ENCODE measurements at places on chromosomes 5 and 9.
A peak's percentile ranks its signal among the peaks of the same experiment; 100 is the strongest.

GRCh38 chr5:96146675-96147074 lies 185.0 kb upstream of the ELL2 start:
- DNase-seq = no peak

- no peak for DNase-seq
These were observed 19.0 kb downstream of the ACTL7B start for GRCh38 chr9:108836781-108837180.

GRCh38 chr5:135704616-135705015 lies 125.8 kb upstream of the CXCL14 start:
- no peak for DNase-seq

DNA sequence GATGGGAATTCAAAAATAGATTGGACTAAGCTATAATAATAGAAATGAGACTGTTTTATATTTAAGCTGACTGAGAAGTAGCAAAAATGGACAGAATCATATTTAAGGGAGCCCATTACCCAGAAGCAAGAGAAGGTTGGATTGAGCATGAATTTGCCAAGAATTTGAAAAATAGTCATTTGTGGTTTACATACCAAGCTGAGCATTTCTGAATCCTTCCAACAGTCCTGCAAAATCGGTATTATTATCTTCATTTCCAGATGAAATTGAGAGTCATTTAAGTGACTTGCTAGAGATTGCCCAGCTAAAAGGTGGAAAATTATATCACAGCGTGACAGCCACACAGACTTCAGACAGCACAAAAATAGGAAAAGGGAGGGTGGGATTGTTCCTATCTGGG lies 48.4 kb downstream of the TNFSF15 start:
- no peak for DNase-seq

GRCh38 chr5:80654054-80654390 lies 430 bp upstream of the MSH3 start:
- DNase-seq = no peak

- no peak for DNase-seq
These were observed 39.5 kb downstream of the ADAMTS16 start for GRCh38 chr5:5179597-5179996.

DNA sequence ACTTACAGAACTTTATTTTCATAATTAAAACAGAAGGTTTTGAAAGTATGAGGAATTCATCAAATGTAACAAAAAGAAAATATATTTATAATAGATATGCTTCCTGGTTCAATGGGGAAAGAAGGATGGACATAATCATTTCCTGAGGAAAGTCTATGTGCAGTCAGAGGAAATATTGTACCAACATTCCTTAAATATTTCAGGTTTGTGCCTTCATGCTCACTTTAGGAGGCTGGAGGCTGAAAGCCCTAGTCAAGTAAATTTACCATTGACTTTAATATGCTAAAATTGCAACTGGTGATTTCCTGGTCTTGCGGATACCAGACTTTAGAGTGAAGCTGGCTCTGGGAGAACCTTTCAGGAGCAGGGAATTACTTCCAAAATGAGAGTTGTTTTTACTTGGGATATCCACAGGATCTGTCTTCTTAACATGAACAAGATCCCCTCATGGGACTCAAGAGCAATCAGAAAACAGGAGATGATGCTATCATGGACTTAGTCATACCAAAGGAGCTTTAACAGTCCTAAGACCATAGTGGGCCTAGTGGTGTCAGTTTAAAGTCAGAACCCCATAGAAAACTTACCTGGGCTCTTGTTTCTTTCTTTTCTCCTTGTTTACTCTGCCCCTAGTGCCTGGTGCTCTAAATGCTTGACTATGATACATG lies 762.8 kb upstream of the GRAMD2B start:
- no peak for DNase-seq

DNA sequence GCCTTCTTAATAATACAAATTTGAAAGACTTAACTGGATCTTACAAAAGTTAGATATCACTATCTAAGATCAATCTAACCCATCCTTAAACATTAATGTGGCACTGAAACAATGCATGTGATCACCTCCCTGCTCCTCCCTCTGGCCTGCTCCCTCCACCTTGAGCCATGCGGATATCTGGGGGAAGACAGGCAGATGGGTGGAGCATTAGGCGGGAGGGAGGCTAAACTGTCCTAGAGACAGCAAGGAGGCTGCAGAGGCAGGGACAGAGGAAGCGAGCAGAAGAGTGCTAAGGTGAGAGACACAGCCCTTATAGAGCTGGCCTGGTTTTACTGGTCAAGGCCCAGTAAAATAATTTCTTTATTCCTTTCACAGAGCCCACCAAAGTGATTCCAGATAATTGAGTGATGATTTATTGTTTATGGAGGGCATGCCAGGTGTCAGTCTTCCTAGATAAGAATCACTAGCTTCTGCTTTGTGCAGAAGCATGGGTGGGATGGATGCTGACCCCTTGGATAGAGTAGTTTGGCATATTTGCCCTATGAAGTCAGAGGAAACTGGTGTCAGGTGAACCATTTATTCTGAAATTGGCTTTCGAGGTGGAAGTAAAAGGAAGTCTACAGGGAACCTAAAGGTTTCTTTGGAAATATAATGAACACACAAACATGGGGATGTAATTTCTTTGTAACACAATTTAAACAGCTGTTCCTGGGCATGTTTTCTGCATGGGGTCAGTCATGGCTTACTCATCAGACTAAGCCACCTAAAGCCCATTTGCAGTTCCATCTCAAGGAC lies 188.3 kb downstream of the GNAQ start:
- no peak for DNase-seq

- no peak for DNase-seq
These were observed 59.1 kb downstream of the GOLM1 start for GRCh38 chr9:86039991-86040860.

- DNase-seq = no peak
These were observed 119.3 kb downstream of the CD180 start for GRCh38 chr5:67077296-67077695.

- no peak for DNase-seq
These were observed 11.6 kb downstream of the GABRP start for GRCh38 chr5:170795154-170795553.

DNA sequence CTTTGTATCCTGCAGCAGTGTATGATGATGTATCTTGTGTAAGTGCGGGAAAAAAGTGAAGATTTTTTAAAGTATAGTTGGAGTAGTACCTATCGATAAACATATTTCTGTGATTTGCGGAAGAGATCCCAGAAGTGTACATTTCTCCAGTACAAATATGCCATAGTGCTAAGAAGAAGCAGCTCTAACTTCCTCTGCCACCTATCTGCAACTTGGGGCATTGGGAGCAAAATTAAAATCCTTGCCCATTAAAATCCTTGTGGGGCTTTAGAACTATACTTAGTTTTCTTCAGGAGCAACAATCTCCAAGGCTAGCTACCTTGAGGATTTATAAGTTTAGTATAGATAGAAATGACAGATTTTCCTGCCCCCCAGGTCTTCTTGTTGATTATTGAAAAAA lies 123.7 kb downstream of the VCAN start:
- no peak for DNase-seq

DNA sequence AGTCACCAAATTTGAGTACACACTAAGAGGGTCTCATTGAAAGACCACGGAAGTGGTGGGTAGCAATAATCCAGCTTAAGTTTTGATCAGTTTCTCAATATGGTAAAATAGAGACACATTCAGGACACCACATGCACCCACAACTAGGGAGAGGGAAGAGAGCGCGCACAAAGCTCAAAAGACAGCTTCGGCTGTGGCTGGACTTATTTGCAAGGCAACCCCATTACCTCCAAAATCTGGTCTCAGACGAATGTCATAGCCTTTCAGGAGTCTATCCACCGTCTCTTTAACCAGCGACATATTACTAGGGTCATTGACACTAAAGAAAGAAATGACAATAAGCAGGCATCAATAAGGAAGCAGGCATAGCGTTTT lies 443 bp downstream of the GABRB2 start:
- DNase-seq = no peak

DNA sequence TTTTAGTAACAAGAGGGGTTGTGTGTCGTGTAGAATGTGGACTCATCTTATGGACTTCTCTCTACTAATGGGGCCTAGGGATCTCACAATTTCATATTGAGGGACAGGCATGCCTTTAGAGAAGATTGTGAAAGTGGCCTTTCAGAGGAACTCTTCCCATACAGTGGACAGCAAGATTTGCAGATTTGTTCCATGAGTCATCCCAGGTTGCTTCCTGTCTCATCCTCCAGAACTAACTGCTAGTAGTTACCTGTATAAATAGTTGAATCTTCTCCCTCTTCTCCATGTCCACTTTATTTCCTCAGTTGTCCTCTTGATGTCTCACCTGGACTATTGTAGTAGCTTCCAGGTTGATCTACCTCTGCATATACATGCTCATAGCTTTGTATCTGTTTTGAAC lies 997.5 kb upstream of the CTNND2 start:
- no peak for DNase-seq

DNA sequence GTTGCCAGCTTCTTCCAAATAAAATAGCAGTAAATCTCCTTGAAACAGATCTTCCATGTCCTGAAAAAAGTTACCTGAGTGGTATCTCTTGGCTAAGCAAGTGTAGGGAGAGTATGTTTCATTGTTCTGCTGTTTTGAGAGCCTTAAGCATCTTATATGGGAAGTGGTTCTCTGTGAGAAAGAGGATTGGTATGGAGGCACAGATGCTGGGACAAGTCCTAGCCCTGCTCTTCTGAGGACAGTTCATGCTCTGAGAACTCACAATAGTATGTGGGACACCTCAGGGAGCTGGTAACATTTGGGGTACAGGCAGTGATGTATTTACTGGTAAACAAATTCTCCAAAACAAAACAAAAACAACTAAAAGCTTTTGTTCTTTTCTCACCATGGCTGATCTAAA lies 2.0 kb downstream of the PPP3R2 start:
- DNase-seq = no peak

GRCh38 chr9:130707225-130707976 lies 13.8 kb downstream of the EXOSC2 start:
- DNase-seq = peak; percentile 11

GRCh38 chr9:70924895-70925547 lies 196.4 kb downstream of the TRPM3 start:
- peak; percentile 45 for DNase-seq

DNA sequence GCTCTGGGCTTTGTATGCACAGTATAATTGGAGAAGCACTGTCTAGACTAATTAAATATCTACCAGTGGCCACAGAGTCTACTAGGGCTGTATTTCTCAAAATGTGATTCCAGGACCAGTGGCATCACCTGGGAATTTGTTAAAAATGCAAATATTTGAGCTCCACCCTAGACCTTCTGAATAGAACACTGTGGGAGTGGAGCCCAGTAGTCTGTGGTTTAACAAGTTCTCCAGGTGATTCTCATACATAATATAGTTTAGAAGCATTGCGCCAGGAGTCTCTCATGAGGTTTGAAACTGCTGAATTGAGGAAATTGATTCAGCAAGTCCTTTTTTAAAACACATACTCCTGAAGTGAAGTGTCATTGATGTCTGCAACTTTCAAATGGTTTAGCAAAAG lies 74.7 kb downstream of the FCHO2 start:
- no peak for DNase-seq

DNA sequence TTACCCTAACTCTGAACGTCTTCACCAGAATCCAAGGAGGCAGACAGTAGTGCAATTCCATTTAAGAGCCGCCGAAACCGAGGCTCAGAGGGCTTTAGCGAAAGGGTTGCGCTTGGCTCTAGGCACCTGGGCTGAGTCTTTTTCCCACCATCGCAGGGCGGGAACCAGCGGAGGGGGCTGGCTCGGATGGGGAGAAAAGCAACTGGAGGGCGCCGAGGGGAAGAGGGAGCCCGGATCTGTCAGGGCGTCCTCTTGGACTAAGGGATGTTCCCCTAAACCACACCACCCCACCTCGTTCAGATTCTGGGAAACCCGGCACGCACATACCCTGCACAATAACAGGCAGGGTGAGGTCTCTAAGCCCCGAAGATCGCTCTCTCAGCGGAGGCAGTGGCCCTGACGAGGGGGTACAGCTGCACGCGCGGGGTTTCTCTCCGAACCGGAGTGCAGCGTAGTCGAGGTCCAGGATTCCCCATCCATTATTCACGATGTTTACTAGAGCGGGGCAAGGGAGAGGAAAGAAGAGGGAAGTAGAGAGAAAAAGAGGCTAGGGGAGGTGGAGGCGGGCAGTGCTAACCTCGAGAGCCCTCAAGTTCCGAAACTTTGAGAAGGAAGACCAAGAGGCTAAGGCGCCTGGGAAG lies 1.3 kb upstream of the POU4F3 start:
- DNase-seq = no peak

- no peak for DNase-seq
These were observed 1272.3 kb upstream of the CDH9 start for GRCh38 chr5:28310696-28311095.

GRCh38 chr5:37637165-37637845 lies 202.5 kb downstream of the GDNF start:
- no peak for DNase-seq

GRCh38 chr5:40838086-40838485 lies 3.1 kb upstream of the RPL37 start:
- no peak for DNase-seq

DNA sequence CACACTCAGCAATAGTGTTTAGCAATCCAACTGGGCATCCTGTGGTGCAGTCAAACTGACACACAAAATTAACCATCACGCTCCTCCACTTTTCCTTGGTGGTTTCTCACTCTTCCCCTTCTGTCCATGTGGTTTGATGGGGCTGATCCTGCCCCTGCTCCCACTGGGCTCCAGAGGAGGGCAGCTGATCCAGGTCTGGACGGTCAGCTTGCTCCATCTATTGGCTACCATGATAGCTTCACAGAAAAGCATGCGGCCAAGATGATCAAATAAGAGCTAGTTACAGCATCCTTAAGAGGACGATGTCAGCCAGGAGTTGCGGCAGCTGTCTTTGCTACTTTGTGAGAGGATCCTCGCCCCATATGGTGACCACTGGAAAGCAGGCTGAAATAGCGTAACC lies 29.6 kb upstream of the RANBP17 start:
- no peak for DNase-seq

GRCh38 chr5:123429993-123430392 lies 6.8 kb upstream of the CEP120 start:
- no peak for DNase-seq

GRCh38 chr9:133971981-133972941 lies 19.9 kb downstream of the VAV2 start:
- DNase-seq = no peak

- DNase-seq = no peak
These were observed 28.9 kb downstream of the FYB1 start for GRCh38 chr5:39190311-39191102.

GRCh38 chr5:95619514-95620029 lies 315 bp upstream of the GPR150 start:
- no peak for DNase-seq

GRCh38 chr9:109005678-109006077 lies 7.6 kb downstream of the CTNNAL1 start:
- no peak for DNase-seq

DNA sequence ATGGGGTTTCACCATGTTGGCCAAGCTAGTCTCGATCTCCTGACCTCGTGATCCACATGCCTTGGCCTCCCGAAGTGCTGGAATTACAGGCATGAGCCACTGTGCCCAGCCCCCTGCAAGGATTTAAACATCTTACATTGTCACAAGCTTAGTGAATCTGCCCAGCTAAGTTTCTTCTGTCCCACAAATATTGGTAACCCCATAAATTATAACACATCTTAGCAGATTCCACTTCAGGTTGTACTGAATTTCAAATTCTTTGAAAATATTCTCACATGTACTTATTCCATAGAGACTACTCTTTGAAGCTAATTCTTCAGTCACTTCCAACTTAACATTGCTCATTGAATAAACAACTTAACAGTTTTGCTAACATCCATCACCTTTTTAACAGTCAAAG lies 13.4 kb upstream of the AFF4 start:
- no peak for DNase-seq

- DNase-seq = no peak
These were observed 1092.5 kb upstream of the SEMA6A start for GRCh38 chr5:117667105-117667504.

Measured in NCI-H1417 treated with DMSO at 0.1 percent for 48 hours (cell line).